ENCODE measurements at places on chromosomes 2 and 18. TPM values are rescaled to one million over a fixed set of nuclear protein-coding genes. Genes with fewer than 3 reads are reported as not detected.

The MYCN gene
- total RNA-seq: not detected

The CHRNG gene
- not detected for total RNA-seq

The COL4A3 gene
- not detected for total RNA-seq

The IL1R2 gene
- total RNA-seq: not detected

The CHRND gene
- total RNA-seq: not detected

The ECEL1 gene
- not detected for total RNA-seq

The BOK gene
- 48.3 TPM for total RNA-seq

The PDK1 gene
- 36.7 TPM for total RNA-seq

The PRSS56 gene
- not detected for total RNA-seq

The TMEM17 gene
- 2.3 TPM for total RNA-seq

The MSGN1 gene
- not detected for total RNA-seq

The CDH2 gene
- 1.3 TPM for total RNA-seq

The TBR1 gene
- not detected for total RNA-seq

The REEP1 gene
- not detected for total RNA-seq

The SETBP1 gene
- total RNA-seq: 5.3 TPM

The STAT4 gene
- 2.6 TPM for total RNA-seq

The PLGLB1 gene
- total RNA-seq: not detected

The SH3BP4 gene
- total RNA-seq: 20.7 TPM

The KCNS3 gene
- 13.7 TPM for total RNA-seq

The GPC1 gene
- total RNA-seq: 210 TPM

The CDK15 gene
- total RNA-seq: not detected

The FER1L5 gene
- total RNA-seq: not detected

The ICA1L gene
- total RNA-seq: 1.1 TPM

The ZBTB7C gene
- total RNA-seq: 2.6 TPM

The SP140L gene
- 6.0 TPM for total RNA-seq

The SLC9A4 gene
- not detected for total RNA-seq

The EVX2 gene
- not detected for total RNA-seq

The LCT gene
- total RNA-seq: not detected

The ZNF513 gene
- 9.1 TPM for total RNA-seq

The FLACC1 gene
- not detected for total RNA-seq

The MPPE1 gene
- total RNA-seq: 14.0 TPM

The SERPINB12 gene
- 0.28 TPM for total RNA-seq

Data from airway epithelial cell (primary cell).